Glutamatergic neuron (in vitro differentiated cells): ENCODE measurements at places on chromosomes 1 and 21.

DNA sequence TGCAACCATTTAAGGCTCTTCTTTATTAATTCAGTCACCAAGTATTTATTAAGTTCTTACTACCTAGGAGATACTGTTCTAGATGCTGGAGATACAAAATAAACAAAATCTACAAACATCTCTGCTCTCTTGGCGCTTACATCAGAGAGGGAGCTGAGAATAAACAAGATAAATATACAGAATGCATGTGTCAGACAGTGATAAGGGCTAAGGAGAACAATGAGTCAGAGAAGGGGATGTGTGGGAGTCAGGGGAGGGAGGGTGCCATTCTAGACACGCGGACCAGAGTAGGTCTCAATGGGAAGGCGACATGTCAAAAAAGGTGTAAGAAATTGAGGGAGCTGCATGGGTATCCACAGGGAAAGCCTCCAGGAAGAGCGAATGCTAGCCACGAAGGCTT, 393.2 kb downstream of the RWDD3 start:
- no peak for DNase-seq

DNA sequence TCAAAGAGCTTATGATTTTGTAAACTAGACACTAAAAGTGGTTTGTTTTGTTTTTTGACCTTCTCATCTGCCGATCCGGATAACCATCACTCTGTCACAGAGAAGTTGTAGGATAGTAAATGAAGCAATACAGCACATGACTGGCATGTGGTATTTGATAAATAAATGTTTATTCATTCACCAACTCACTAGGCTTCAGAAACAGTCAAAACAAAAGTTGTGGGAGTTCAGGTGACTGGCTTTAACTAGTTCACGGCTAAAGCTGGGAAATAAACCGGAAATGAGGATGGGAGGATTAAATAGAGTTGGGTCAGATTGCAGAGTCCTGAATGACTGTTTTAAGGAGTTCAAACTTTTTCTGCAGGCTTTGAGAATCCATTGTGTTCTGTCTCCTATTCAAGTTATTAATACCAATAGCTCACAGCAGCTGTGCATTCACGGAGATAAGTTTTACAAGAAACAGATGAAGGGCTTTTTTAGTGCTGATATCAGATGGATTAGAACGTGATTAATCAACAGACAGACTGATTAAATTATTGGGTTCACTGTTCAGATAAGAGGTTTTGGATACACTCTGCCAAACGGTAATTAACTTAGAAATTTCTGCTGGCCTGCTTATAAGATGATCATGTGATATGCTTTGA, 463.3 kb downstream of the DPYD start:
- DNase-seq: no peak

DNA sequence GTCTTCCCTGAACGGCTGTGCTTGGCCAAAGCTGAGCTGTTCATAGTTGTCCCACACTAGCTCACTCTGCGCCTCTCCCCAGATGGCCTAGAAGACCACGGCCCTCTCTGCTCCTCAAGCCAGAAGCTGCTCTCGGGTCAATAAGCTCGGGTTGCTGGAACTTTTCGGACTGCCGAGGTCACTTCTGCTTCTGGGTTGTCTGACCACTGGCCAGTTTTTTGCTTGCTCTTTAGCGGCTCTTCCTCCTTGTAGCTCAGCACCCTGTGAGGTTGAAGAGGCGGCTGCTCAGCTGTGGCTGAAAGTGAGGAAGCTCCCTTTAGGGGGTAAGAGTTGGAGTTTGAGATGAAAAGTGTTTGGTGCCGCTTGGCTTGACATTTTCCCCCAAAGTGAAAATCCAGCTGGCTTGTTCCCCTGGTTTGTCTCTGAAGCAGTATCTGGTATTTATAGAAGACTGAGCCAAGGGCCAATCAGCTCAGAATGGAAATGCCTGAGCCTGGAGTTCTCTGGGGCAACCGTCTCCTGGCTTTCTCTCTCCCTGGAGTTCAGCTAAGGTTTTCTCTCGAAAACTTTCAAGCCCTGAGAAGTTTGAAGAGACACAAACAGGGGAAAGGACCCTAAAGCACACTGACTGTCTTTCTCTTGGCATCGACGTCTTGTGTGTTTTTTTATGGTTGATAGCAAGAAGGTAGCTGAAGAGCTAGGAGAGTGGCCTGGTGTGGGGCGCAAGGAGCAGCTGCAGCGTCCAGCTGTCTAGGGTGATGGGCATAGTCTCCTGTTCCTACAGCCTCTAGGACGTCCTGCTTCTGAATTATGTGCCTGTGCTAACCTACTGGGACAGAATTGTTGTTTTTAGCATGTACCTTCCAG, 72.0 kb downstream of the SYT6 start:
- DNase-seq: no peak

DNA sequence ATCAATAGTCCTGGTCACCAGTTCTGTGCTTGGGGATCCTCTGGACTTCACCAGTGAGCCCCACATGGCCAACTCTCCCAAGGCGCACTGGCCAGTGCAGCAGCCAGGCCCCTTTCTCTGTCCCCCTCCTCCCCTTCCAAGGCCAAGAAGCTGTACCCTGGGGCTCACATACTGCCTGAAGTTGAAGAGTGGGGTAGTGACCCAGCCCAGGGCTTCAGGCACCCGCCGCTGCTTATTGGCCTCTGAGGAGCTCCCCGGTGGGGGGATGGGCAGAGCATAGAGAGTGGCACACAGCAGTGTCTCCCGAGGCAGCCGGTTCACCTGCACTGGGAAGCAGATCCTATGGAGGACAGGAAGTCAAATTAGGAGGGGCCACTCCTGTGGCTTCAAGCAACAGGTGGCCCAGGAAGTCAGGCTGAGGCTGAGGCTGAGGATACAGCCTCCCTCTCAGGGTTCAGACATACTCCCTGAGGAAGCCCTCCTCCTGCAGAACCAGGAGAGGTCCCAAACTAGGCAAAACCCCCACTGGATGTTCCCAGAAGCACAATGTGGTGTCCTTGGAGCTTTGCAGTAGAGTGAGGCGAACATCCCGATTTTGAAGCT, 38.2 kb upstream of the PPP1R15B start:
- DNase-seq: no peak

GRCh38 chr1:195763146-195763906, 844.9 kb downstream of the KCNT2 start:
- DNase-seq: no peak

- no peak for DNase-seq
Observed at GRCh38 chr1:194903524-194903923, 1704.7 kb downstream of the KCNT2 start.

GRCh38 chr1:25872713-25873112, 2.8 kb downstream of the PAQR7 start:
- no peak for DNase-seq

GRCh38 chr1:205049479-205049878, 6.5 kb downstream of the CNTN2 start:
- DNase-seq: no peak

- no peak for DNase-seq
Observed at GRCh38 chr1:156121457-156121856, 6.9 kb downstream of the LMNA start.

GRCh38 chr1:193654951-193655735, 468.7 kb upstream of the B3GALT2 start:
- no peak for DNase-seq

- DNase-seq: no peak
Observed at GRCh38 chr21:18476639-18477038, 73.1 kb upstream of the TMPRSS15 start.

- DNase-seq: no peak
Observed at GRCh38 chr1:232590744-232591082, 39.2 kb downstream of the SIPA1L2 start.

DNA sequence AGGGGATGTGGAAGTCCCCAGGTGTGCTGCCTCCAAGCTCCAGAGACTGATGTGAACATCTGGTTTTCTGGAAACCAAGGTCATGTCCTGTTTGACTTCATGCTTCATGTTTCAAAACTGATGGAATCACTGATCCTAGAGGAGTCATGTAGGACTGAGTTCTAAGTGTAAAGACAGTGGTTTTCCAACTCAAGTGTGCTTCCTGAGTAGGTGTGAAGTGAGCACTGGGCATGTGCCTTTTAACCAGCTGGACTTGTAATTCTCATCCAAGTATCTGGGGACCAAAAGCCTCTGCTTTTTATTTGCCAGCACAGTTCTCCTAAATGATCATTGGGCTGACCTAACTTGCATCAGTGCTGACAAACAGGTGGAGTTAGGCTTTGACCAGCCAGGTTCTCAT, 36.9 kb downstream of the ABCA4 start:
- DNase-seq: no peak

DNA sequence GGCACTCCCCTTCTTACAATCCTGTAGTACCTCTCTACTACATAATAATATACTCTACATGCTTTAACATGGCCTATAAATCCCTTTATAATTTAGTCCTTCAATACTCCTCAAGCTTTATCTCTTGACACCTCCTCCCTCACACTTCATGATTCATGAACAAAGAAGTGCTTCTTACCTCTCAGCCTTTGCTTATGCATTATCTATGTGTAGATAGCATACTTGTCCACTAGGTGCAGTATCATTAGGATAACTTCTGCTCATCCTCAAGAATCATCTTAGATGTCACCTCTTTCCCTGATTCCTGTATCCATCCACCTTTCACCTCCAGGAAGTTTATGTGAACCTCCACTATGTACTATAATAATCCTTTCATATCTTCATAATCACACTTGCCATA, 74.4 kb downstream of the COL24A1 start:
- no peak for DNase-seq

- no peak for DNase-seq
Observed at GRCh38 chr1:74392840-74393239, 119.6 kb downstream of the LRRC53 start.

DNA sequence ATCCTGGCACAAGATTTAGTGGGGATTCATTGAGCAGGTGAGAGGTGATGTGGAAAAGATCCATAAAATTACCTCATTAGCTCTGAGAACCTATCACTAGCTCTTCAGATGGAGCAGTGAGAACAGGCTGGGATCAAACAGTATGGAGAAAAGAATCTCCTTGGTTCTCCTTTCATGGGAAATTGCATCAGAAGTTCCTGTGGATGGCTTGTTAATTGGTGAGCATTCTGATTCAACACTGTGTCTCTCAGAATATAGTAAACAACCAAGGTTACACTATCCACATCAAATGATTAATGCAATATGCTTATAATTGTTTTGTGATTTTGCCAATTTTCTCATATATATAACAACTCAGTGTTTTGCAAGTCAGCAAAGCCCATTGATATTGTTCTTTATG, 8.3 kb upstream of the CD55 start:
- DNase-seq: no peak

GRCh38 chr21:40723317-40723716, 123.6 kb downstream of the DSCAM start:
- DNase-seq: no peak

- no peak for DNase-seq
Observed at GRCh38 chr1:151222130-151222529, 23.8 kb downstream of the PIP5K1A start.

GRCh38 chr1:175497501-175497900, 245.9 kb downstream of the TNR start:
- DNase-seq: no peak

- DNase-seq: peak; percentile 78
Observed at GRCh38 chr1:24390924-24391782, 22.4 kb downstream of the STPG1 start.

GRCh38 chr1:231550448-231550781, 21.9 kb downstream of the TSNAX start:
- peak; percentile 22 for DNase-seq

DNA sequence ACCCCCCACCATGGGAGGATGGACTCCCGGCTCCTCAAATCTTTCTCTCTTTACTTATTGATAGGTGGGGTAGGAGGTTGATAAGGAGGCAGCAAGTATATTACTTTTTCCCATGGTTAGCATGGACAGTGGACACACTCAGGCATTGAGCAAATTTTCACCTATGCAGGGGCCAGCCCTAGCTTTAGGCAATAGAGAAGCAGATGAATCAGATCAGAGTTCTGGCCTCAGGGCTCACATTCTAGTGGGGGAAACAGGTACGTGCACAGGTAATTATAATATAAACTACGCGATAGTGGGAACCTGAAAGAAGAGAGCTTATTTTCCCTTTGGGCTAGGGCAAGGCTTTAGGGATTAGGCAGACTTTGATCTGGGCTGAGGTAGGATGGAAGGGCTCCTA, 13.5 kb upstream of the FOXE3 start:
- no peak for DNase-seq

DNA sequence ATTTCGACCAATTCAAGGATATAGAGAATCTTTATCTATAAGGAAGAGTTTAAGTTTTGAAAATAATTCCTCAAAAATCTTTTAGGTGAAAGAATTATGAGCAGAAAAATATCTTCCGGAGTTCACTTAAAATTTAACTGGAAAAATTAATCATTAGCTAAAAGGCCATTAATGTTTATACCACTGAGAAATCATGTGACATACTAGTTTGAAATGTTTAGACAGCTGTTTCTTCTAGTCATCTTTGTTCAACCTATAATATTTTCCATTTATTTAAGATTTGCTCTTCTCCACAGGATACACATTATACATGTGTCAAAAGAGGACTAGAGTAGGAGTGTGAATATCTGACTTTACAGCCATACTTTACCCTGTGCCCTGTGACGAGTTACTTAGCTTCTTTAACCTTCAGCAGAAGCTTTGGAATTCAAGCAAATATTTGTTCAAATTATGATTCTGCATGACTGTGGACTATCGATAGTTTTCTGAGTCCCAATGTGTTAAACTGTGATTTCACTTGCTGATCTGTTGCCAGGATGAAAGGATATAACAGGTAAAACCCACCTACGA, 374.8 kb downstream of the BRINP3 start:
- DNase-seq: no peak

GRCh38 chr21:45638707-45639106, 4.8 kb upstream of the PCBP3 start:
- no peak for DNase-seq

DNA sequence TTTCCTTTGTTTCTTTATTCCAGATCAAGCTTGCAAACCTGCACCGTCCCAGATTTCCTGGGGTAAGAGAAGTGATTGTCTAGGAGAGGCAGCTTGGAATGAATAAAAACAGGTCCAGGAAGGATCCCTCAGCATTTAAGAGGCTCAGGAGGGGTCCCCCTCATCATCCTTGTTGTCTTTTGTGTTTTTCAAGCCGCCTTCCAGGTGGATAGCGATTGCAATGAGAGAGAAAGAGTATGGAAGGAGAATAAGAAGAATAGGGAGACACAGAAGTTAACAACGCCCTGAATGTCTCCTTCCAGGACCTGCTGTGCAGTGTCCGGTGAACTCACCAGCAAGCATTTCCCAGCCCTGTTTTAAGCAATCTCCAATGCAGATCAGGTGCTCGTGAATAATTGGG, 8.5 kb downstream of the ERG start:
- no peak for DNase-seq

DNA sequence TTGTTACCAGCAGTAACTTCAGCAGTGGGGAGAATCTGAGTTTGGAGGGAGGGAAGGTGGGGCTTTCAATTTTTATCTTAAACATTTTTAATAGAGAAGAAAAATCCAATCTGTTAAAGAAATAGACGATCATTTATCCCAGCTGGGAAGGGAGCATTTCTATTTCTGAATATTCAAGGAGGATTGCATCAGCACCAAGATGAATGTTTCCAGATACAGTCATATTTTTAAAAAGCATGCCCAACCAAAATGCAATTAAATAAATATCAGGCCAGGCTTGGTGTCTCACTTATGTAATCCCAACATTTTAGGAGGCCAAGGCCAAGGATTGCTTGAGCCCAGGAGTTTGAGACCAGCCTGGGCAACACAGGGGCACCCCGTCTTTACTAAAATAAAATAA, 1.7 kb upstream of the ATP1A4 start:
- DNase-seq: no peak
